Activated naive CD8-positive, alpha-beta T cell treated with anti-CD3 and anti-CD28 coated beads for 36 hours (primary cell): ENCODE measurements at places on chromosomes 3 and 15. TPM values are rescaled to one million over a fixed set of nuclear protein-coding genes. Genes with fewer than 3 reads are reported as not detected.

- no peak overlapping the region for H3K27ac ChIP-seq
- no peaks in the 10 kb centered on the region for H3K27me3 ChIP-seq
- H3K4me3 ChIP-seq = no peak overlapping the region
- H3K36me3 ChIP-seq = no peaks in the 10 kb centered on the region
- H3K4me1 ChIP-seq = peaks cover 57% of the 10 kb centered on the region
Measured at GRCh38 chr15:98773616-98774015, 125.3 kb downstream of the IGF1R start.

CELSR3 gene
- 18.2 TPM for total RNA-seq

LRRIQ4 gene
- total RNA-seq = 0.49 TPM

C3orf62 gene
- total RNA-seq = 4.2 TPM

PPP4R2 gene
- 102 TPM for total RNA-seq

- DNase-seq = no peak
- no peaks in the 10 kb centered on the region for H3K36me3 ChIP-seq
- H3K4me3 ChIP-seq = no peak overlapping the region
- no peak overlapping the region for H3K27ac ChIP-seq
- H3K4me1 ChIP-seq = no peaks in the 10 kb centered on the region
Measured at GRCh38 chr3:174425422-174425821, 433.7 kb upstream of the NAALADL2 start.

GRCh38 chr15:98866511-98866910 lies 141.1 kb downstream of the PGPEP1L start:
- peaks cover 11% of the 10 kb centered on the region for H3K36me3 ChIP-seq
- no peak for DNase-seq
- H3K4me3 ChIP-seq = peak overlapping the region; percentile 83
- peaks cover 37% of the 10 kb centered on the region for H3K4me1 ChIP-seq
- no peaks in the 10 kb centered on the region for H3K27me3 ChIP-seq

POLQ gene
- 20.7 TPM for total RNA-seq

DNAH12 gene
- total RNA-seq = 0.08 TPM

DNA sequence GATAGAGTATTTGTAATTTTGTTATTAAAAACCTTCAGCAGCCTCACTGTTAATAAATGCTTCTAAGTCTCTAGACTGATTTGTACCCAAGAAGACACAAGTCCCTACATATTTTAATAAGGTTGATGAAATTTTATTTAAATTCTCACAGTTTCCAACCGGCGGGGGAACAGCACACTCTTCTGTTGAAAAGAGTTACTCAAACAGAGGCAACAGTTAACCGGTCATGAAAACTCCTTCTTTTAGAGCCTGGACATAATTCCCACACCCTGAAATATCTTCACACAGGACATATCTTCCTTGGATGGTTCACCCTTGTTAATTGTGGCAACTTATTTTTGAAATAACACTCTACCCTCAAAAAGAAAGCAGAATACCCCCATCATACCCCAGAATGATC lies 278.8 kb downstream of the FOXP1 start:
- H3K4me1 ChIP-seq = peaks cover 65% of the 10 kb centered on the region
- no peak for DNase-seq
- H3K4me3 ChIP-seq = peak overlapping the region; percentile 97
- peak overlapping the region; percentile 100 for H3K27ac ChIP-seq

DNA sequence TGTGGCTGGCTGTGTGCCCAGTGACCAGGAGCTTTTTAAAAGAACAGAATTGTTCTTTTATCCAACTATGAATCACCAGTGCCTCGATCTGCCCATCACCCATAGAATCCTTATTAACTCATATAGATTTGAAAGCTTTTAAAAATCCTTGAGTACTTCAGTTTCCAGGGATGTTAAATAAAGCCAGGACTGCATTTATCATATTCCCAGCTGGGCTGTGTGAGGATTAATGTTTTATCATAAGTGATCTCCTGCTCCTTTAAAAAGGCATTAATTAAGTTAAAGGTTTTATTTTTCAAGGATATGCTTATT lies 234.0 kb downstream of the MYRIP start:
- H3K4me3 ChIP-seq = no peak overlapping the region
- H3K36me3 ChIP-seq = no peaks in the 10 kb centered on the region
- no peaks in the 10 kb centered on the region for H3K27me3 ChIP-seq
- DNase-seq = no peak

DNA sequence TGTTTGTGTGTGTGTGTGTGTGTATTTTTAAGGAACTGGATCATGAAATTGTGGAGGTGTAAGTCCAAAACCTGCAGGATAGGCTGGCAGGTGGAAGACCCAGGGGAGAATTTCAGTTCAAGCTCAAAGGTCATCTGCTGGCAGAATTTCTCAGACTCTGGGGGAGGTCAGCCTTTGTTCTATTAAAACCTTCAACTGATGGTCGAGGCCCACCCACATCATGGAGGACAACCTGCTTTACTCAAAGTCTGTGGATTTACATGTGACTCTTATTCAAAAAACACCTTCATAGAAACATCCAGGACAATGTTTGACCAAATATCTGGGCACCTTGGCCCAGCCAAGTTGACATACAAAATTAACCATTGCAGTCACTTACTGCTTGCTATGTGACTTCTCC lies 157.2 kb downstream of the EDEM1 start:
- no peaks in the 10 kb centered on the region for H3K4me1 ChIP-seq
- H3K36me3 ChIP-seq = no peaks in the 10 kb centered on the region
- no peak for DNase-seq
- no peak overlapping the region for H3K4me3 ChIP-seq

- H3K4me3 ChIP-seq = no peak overlapping the region
- H3K4me1 ChIP-seq = peaks cover 10% of the 10 kb centered on the region
- no peak overlapping the region for H3K27ac ChIP-seq
- H3K27me3 ChIP-seq = no peaks in the 10 kb centered on the region
Measured at GRCh38 chr3:150727653-150728502, 24.2 kb upstream of the ERICH6 start.

GRCh38 chr3:71973274-71974030 lies 188.5 kb upstream of the PROK2 start:
- DNase-seq = no peak
- no peak overlapping the region for H3K27ac ChIP-seq

SLC38A3 gene
- total RNA-seq = not detected

TMEM40 gene
- not detected for total RNA-seq

- H3K4me1 ChIP-seq = peaks cover 2% of the 10 kb centered on the region
- no peak overlapping the region for H3K4me3 ChIP-seq
- H3K36me3 ChIP-seq = no peaks in the 10 kb centered on the region
- H3K27me3 ChIP-seq = no peaks in the 10 kb centered on the region
- DNase-seq = no peak
- H3K27ac ChIP-seq = no peak overlapping the region
Measured at GRCh38 chr3:153069598-153070510, 92.2 kb upstream of the RAP2B start.

DNA sequence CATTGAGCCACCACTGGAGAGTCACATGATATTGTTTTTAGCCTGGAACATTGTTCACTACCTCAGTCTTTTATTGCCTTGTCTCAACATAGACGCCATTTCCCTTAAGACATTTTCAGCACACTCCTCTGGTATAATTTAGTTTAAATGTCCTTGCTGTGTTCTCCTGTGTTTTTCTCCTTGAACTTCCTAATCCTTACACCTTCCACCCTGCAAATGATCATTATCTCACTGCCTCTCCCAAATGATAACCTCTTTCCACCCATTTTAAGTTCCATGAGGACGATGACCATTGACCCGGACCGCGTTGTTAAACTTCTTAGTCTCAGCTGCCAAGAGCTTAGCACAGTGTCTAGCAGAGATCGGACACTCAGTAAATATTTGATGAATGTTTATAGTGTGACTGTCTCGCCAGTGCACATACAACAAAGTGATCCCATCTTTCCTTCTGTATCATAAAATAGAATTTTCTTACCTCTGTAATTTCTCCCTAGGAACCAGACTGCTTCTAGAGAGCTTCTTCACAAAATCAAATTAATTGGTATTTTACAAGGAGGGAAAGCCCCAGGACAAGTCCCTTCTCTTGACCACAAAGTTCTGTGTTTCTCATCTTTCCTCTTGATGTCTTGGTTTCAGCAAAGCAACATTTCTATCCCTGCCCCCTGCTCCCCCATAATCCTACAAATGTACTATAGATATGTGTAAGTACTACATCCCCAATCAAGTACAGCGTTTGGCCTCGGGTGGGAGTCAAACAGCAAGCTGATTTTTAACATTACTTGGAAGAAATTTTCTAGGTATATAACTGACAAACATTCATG lies 429.6 kb downstream of the LPP start:
- H3K4me3 ChIP-seq = no peak overlapping the region
- H3K27ac ChIP-seq = no peak overlapping the region
- H3K36me3 ChIP-seq = no peaks in the 10 kb centered on the region
- H3K27me3 ChIP-seq = no peaks in the 10 kb centered on the region
- H3K4me1 ChIP-seq = peaks cover 21% of the 10 kb centered on the region

- no peak for DNase-seq
- H3K4me3 ChIP-seq = no peak overlapping the region
- no peak overlapping the region for H3K27ac ChIP-seq
- H3K4me1 ChIP-seq = peaks cover 27% of the 10 kb centered on the region
- peaks cover 3% of the 10 kb centered on the region for H3K27me3 ChIP-seq
- H3K36me3 ChIP-seq = no peaks in the 10 kb centered on the region
Measured at GRCh38 chr3:177364236-177364635, 167.0 kb upstream of the TBL1XR1 start.

DNA sequence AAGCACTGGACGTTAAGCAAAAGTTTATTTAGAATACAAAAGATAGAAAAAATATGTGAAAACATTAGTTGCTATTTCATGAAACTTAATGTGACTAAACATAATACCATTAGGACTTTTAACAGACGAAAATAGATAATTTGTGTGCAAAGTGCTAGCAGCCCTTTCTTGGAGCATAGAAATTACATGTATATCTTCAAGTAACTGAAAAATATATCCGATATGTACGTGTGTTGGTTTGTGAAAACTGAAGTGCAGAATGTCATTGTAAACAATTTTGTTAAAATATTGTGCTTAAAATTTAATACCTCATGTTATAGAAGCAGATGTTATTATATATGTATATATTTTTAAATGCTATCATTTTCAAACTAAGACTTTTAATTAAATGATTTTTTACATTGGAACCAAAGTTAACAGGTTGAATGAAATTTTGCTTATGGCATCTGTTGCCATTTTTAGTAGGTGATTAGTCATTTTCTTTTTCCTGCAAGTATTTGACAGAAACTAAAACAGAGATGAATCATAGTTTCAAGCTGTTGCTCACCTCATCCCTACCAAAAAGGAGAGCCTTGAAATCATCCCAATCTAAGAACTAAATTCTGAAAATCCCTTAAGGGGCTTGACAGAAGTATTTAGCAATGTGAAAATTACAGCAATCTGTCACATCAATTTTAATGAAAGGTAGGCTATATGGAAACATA lies 334.8 kb downstream of the NAALADL2 start:
- no peaks in the 10 kb centered on the region for H3K36me3 ChIP-seq
- H3K4me1 ChIP-seq = no peaks in the 10 kb centered on the region
- no peak overlapping the region for H3K27ac ChIP-seq
- H3K4me3 ChIP-seq = no peak overlapping the region
- DNase-seq = no peak

DNA sequence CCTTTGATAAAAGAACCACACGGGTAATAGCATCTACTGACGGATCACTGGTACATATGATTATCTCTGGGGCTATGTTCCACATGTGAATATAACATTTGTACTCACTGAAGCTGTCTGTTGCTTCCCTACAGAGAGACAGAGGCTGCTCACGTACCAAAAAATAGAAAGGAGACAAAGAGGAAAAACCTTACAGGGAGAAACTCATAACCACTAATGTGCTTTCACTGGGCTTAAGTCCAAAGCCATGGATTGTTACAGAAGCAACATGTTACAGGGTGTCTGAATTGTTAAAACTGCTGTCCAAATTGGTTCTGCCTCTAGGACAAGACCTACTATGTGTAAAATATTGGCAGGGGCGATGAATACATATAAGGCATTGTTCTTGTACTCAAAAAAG lies 311.9 kb downstream of the FOXP1 start:
- peaks cover 62% of the 10 kb centered on the region for H3K36me3 ChIP-seq
- DNase-seq = no peak
- H3K4me3 ChIP-seq = no peak overlapping the region
- no peaks in the 10 kb centered on the region for H3K27me3 ChIP-seq

TLR9 gene
- total RNA-seq = 0.85 TPM

DNA sequence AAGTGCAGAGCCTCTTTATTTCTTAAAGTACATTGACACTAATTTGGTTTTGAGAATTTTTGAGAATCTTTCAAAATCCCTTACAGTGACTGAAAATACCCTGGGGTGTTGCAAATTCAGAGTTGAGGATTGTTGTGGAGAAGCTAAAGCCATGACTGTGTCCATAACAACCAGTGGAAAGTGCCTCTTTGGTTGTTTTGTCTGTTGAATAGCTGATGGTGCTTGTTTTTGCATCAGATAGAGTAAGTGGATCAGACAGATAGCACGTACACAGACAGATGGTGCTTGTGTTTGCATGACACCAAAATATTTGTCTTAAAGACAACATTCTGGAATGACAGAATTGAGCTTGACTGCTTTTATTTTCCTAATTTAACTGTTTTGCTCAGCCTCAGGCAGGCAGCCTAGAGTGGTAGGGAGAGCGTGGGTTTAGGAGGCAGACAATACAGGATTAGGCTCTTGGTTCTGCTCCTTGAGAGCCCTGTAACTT lies 265.0 kb downstream of the IL20RB start:
- no peak overlapping the region for H3K4me3 ChIP-seq
- H3K36me3 ChIP-seq = no peaks in the 10 kb centered on the region
- no peak overlapping the region for H3K27ac ChIP-seq

GOLGA8A gene
- 126 TPM for total RNA-seq

CIAO2A gene
- total RNA-seq = 99.2 TPM

ALDH1A3 gene
- total RNA-seq = not detected

ARPIN gene
- total RNA-seq = not detected

GRCh38 chr15:73922186-73923151 lies 3.8 kb upstream of the LOXL1 start:
- no peaks in the 10 kb centered on the region for H3K27me3 ChIP-seq
- H3K4me3 ChIP-seq = no peak overlapping the region
- no peak for DNase-seq
- peaks cover 34% of the 10 kb centered on the region for H3K4me1 ChIP-seq
- no peak overlapping the region for H3K27ac ChIP-seq

DNA sequence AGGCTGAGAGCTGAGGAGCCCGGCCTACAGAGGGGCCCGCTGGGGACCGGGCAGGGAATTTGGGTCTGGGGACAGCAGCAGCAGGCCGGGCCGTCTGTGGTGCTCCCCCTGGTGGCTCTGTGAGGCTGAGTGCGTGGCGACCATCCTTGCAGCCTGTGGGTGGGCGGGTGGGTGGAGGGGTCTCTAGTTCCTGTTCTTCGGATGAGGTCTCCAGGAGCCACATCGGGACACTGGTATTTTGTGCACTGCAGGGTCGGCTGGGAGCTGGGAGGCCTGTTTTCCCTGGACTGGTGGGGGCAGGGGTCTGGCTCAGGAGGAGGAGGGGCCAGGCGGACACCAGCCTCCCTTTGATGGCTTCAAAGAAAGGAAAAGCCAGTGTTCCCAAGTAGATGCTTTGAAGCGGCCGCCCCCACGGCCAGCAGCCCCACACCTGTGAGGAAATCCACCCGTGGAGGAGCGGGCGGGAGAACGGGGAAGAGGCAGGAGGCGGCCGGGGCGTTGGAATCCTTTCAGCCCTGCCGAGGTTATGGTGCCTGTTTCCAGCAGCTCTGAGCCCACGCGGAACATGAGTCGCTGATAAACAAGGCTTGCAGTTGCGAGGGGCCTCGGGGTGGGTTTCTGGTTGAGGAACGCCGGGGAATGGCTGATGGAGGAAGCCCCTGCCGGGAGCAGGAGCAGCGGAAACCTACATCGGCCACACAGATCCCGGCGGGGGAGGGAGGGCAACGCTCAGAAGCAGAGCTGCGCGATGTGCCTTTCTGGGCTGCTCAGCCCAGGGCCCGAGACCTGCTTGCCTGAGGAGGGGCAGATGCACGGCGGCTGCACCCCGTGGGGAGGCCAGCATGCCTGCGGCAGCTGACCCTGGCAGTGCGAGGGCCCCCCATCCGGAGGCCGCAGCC lies 154.3 kb downstream of the NSMCE3 start:
- DNase-seq = peak; percentile 23
- H3K27ac ChIP-seq = no peak overlapping the region
- no peaks in the 10 kb centered on the region for H3K27me3 ChIP-seq
